ENCODE measurements at places on chromosomes 6 and 20.

DNA sequence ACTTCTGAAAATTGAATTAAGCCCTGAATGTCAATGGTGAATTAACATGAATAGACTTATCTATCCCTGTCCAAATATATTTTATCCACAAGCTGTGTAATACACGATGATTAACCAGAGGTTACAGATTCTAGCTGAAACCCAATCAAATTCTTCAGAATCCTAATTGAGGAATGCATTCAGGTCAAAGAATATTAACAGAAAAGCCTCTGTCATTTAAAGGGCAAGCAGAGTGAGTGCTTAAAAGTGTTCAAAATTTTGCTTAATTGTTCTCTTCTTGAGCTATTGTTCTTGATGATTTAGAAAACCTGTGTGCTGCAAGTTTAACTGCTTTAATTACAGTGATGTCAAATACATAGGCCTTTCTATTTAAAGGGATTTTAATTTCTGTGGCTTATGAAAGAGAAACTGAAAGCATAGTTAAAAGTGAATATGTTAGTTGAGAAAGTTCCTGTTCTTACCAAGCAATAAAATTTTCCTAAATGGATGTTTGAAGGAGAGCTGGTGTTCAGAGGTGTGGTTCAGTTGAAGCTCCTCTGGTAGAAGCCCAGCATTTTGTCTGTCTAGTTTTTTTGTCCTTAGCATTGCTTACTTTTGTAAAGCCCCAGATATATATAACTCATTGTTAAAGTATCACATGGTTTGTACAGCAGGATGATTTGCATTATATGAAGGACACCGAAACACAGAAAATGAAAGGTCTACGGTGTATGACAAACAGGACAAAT, 466.3 kb upstream of the PLCB4 start:
- no peak for DNase-seq

GRCh38 chr6:63685446-63686379, 50.1 kb downstream of the PHF3 start:
- no peak for DNase-seq

GRCh38 chr6:128499079-128499731, 21.2 kb downstream of the PTPRK start:
- no peak for DNase-seq

- no peak for DNase-seq
Observed at GRCh38 chr6:23329086-23329485, 759.7 kb downstream of the HDGFL1 start.

DNA sequence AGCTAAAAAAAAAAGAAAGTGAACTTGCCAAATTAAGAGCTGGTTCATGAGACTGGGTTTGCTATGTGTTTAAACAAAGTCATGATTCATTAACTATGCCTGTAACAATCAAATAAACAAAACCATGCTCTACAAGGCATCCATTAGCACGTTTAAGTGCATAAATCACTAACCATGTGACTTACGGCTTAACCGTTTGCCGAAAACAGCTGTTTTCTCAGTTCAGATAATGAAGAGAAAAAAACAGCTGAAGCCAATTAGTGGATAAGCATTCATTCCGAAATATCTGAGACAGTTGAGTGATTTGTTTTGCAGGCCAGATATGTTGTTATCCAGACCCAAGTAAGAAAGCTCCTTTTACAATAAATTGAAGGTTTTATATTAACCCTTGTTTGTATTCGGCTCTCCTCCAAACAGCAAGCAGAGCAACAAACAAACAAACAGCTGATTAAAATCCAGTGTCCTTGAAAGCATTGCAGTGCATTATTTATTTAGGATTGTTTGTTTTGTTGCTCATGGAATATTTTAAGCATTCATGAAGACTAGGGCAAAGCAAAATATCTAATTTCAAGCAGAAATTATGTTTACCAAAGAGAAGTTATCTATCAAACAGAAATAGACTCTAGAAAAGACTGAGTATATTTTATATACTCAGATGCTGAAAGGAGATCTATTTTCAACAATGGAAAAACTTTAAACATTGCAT, 343.5 kb downstream of the RFPL4B start:
- DNase-seq = no peak

DNA sequence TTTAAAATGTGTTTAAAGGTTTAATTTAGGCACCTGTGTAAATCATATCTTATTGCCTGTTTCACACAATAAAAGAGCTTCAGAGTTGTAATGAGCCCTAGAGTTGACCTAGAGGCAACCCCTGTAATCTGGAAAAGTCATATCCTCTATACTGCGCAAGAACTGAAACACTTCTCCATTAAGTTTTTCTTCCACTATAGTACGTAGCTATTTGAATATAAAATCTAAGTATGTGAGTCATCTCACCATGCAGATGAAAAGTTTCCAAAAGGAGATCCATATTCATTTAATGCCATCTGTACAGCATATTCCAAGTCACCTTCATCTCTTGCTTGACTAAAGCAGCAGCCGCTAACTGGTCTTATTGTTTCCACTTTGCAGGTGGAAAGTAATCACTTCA, 26.0 kb upstream of the TAAR1 start:
- DNase-seq = no peak

- no peak for DNase-seq
Observed at GRCh38 chr6:139820210-139820609, 445.8 kb upstream of the CITED2 start.

GRCh38 chr20:13684566-13685222, 46.0 kb upstream of the TASP1 start:
- no peak for DNase-seq

GRCh38 chr6:138258991-138259390, 40.7 kb upstream of the PBOV1 start:
- DNase-seq = no peak

DNA sequence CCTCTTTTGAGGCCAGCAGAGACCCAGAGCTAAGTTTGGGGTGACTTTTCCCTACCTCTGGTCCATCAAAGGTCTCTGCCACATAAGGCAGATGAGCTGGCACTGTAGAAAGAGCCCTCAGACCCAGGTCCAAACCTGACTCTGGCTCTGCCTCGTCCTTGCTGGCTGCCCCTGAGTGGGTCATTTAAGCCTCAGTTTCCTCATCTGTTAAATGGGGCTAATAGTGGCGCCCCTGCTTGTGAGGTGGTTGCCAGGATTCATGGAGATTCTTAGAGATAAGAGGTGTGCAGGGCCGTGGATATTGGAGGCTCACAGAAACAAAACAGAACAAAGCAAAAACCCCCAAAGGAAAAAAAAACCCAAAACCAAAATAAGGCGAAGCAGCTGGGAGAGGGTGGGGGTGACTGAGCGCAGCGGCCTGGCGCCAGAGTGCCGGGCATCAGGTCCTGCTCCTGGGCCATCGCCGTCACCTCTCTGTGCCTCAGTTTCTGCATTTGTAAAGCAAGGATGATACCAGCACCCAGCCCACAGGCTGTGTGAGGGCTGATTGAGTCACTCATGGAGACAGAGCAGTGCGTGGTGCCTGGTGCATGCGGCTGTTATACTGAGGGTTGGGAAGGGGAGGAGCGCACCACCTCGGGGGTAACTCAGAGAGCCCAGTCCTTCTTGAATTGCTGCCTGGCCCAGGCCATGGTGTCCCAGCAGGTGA, 133.8 kb upstream of the PTPN1 start:
- DNase-seq = no peak

- no peak for DNase-seq
Observed at GRCh38 chr6:109718991-109719390, 27.9 kb downstream of the FIG4 start.

- no peak for DNase-seq
Observed at GRCh38 chr20:9179867-9180266, 111.0 kb downstream of the PLCB4 start.

DNA sequence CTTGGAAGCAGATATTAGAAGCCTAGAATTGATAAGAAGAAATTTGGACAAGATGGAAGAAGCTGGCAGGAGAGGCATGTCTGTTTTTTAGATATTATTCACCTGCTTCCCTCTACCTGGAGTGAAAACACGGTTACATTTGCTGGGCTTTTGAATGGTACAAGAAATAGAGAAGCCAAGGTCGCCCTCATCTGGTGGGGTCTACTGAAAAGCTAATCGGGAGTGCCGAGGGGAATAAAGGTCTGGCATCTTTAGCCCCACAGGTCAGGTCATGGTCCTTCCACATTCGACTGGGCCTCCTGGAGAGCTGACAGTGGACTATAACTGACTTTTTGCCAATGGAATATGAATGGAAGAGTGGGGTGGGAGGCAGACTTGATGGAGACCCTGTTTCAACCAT, 4.6 kb upstream of the C2 start:
- DNase-seq = no peak

DNA sequence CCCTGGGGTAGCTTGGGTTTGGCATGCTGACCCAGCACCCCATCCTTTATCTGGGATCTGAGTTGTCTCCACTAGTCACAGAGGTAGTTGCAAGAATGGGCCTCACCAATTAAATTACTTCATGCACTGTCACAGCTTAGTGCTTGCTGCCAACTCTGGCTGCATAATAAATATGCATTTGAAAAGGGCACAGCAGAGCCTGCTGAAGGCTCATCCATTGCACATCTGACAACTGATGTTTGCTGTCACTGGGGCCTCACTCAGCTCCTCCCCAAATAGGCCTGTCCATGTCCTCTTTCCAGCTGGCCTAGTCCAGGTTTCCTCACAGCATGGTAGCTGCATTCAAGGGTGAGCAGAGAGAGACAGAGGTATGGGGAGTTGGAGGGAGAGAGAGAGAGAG, 13.3 kb upstream of the NXT1 start:
- DNase-seq = no peak

- no peak for DNase-seq
Observed at GRCh38 chr20:19466206-19466928, 253.9 kb downstream of the SLC24A3 start.

DNA sequence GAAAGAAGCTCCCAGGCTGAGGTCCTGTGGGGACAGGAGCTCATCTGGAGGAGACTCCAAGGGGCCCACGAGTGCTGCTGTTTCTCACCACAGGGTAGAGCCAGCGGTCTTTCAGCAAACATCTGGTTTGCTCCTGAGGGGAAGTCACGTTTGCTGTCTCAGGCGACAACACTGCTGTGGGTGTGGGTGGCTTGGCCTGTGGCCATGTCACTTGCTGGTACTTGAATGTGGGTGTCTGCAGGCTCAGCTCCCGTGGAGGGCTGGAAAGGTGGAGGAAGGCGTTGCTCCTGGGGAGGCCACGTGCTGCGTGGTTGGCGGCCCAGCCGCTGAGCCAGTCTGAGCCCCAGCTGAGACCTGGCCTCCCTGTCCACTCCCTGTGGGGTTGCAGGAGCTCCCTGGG, 52.8 kb upstream of the MPC1 start:
- DNase-seq = peak; percentile 8

- no peak for DNase-seq
Observed at GRCh38 chr6:11700118-11700718, 78.4 kb downstream of the ADTRP start.

GRCh38 chr6:72525821-72526510, 95.9 kb upstream of the KCNQ5 start:
- DNase-seq = no peak

- DNase-seq = no peak
Observed at GRCh38 chr20:6530779-6531315, 236.6 kb upstream of the BMP2 start.

GRCh38 chr20:13312300-13312699, 91.2 kb downstream of the ISM1 start:
- DNase-seq = no peak

- DNase-seq = no peak
Observed at GRCh38 chr6:46393940-46394337, 97.3 kb downstream of the RCAN2 start.
